NCI-H2081 treated with DMSO at 0.1 percent for 48 hours (cell line): ENCODE measurements at places on chromosomes 16 and 17.
A peak's percentile ranks its signal among the peaks of the same experiment; 100 is the strongest.

- DNase-seq = no peak
Measured at GRCh38 chr17:74840989-74841666, 18.6 kb downstream of the GRIN2C start.

GRCh38 chr16:84829168-84829965, 9.6 kb downstream of the CRISPLD2 start:
- no peak for DNase-seq

- DNase-seq = no peak
Measured at GRCh38 chr17:52201767-52202519, 43.4 kb upstream of the CA10 start.

GRCh38 chr17:75151930-75152329, 2.4 kb downstream of the JPT1 start:
- DNase-seq = peak; percentile 48

DNA sequence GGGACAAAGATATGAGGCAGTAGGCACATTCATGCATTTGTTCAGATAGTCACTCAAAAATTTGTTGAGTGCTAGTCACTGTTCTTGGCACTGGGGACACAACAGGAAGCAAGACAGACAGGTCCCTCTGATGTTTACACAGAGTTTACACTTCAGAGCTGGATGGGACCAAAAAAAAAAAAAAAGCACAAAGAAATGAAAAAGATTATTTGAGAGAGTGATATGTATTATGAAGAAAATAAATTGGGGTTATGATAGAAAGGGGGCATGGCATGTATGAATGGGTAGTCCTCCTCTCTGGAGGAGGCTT, 3.5 kb upstream of the YPEL2 start:
- no peak for DNase-seq
